ENCODE measurements at places on chromosomes 3 and 15.

DNA sequence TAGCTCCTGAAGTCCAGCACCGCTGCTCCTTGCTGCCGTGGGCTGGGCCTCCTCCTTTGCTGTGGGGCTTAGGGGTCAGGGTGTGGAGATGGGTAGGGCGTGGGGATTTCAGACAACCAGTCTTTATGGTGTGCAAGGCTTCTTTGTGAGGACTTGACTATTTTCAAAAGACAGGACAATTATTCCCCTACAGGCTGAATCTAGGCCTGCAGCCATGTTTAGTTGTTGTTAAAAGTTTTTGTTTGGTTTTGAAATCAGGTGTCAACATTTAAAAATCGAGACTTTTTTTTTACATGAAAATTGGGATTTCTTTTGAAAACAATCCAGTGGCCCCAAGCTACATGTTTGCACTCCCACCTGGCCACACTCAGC is 10.6 kb downstream of the RPL32 start:
- DNase-seq: no peak

- DNase-seq: no peak
These were observed 391.4 kb downstream of the KCNH8 start for GRCh38 chr3:19539518-19540392.

DNA sequence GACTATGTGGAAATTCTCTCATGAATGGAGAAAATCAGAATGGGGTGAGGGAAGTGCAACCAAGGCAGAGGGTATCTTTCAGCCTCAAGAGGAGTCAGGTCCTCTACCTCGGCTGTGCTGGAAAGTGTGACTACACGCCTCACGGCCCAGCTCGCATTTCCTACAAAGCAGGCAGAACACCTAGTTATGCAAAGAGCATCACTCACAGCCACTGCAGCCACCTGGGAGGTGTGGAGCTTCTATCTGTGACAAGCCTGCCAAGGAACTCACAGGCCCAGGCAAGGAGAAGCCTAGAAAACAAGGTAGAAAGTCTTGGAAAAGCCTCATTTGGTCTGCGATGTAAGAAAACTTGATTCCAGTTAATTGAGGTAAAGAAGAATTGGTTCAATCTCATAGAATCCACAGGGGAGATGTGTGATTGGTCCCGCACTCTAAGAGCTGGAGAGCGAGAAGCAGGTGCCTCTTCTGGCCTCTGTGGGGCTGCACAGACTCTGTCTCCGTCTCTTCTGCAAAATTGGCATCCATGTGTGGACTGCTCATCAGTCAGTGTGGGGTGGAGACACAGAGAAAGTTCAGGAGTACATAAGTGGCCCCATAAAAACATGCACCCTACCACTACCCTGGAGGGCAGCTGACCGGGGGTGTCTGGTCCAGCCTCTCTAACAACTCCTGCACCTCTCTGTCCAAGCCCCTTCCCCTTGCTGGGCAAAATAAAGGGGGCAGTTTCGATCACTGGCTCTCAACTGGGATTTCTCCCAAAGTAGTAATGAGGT is 76.8 kb downstream of the TAMM41 start:
- DNase-seq: no peak

DNA sequence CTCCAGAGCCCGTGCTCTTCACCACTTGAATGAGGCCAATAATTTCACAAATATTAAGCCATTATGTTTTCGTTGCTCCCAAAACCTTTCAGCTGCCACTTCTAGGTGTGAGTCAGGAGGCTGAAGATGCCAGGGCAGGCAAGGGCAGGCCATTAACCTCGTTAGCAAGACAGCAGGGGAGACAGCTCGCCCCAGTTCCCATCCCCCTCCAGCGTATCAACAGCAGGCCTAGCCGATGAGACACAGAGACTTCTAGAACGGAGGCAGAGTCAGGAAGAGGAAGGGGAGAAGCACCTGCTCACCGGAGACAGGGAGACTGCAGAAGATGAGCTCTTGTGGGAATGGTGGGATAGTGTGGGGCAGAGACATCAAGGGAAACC is 28.0 kb upstream of the PLA2G4E start:
- no peak for DNase-seq

DNA sequence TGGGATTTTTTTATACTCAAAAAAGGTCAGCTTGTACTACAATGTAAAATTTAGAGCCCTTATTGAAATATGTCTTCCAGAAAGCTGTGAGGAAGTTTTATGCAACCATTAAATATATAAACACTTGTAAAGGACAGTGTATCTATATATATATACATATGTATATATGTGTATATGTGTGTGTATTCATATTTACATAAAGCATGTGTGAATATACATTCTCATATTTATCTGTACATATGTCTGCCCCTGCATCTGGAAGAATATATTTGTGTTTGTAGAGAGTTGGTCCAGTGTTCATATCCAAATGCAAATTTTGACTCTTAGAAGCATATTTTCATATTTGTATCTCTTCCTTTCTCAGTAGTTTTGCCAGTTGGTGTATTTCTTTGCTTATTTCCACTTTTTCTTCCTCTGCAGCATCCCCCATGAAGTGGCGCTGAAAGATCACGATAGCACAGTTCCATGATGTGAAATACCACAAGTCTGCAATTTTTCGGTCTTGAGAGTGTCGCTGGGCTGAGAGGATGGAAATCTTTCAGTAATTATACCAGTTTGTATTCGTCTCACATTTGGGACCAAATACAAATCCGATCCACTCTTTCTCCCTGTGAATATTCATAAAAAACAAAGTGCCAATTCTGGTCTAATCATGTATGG is 311.7 kb upstream of the DPH6 start:
- DNase-seq: no peak

- DNase-seq: no peak
These were observed 41.4 kb downstream of the ROBO2 start for GRCh38 chr3:77081240-77081661.

DNA sequence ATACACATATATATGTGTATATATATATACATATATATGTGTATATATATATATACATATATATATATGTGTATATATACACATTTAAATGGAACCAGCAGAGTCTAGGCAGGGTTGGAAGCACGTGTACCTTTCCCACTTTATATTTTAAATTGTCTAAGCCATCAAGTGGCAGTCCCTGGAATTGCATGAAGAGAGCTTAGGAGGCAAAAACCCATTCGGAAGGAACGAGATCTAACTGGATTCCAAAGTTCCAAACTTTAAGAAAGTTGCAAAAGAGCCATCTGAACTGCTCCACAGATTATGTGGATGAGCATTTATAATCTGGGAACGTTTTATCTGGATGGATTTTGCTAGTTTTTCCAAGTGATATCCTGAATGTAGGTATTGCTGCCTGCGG is 186.5 kb downstream of the FOXP1 start:
- DNase-seq: no peak

DNA sequence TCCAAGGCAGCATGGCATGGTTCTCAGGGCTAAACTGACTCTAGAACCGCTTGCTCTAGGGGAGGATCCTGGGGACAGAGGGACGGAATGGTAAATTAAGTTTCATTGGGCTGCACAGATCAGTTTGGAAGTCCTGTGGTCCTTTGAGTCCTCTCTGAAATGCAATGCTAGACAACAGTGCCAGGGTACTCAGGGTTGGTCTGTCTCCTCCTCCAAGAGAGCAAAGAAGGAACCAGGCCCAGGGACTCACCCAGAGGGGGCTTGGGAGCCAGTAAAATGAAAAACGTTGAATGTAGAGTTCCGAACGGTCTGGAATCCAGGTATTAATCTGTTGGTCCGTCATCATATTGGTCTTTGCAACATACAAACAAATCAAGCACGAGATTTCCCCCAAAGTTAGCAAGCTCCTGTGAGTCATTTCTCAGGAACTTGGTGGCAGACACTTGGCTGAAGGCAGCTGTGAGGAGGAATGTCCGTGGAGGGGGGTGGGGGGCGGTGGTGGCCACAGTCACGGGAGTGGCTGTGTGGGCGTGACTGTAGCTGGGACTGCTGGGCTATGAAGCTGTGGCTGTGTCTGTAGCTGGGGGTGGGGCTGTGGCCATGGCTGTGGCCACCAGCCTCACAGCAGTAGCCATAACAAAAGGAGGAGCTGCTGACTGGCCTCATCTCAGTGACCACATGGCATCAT is 361.0 kb downstream of the SHQ1 start:
- no peak for DNase-seq
